ENCODE measurements at places on chromosomes 12 and 14. TPM values are rescaled to one million over a fixed set of nuclear protein-coding genes. Genes with fewer than 3 reads are reported as not detected.

A2M gene
- polyA plus RNA-seq, result 231 TPM

PPFIBP1 gene
- 28.1 TPM for polyA plus RNA-seq

OR4E2 gene
- not detected for polyA plus RNA-seq

ACOT2 gene
- 23.7 TPM for polyA plus RNA-seq

KRT2 gene
- polyA plus RNA-seq, result not detected

GRCh38 chr12:93663006-93663728 lies 14.0 kb upstream of the CRADD start:
- no peak for DNase-seq

- peak; percentile 44 for DNase-seq
These were observed 88.3 kb downstream of the RPS29 start for GRCh38 chr14:49497725-49498348.

DNA sequence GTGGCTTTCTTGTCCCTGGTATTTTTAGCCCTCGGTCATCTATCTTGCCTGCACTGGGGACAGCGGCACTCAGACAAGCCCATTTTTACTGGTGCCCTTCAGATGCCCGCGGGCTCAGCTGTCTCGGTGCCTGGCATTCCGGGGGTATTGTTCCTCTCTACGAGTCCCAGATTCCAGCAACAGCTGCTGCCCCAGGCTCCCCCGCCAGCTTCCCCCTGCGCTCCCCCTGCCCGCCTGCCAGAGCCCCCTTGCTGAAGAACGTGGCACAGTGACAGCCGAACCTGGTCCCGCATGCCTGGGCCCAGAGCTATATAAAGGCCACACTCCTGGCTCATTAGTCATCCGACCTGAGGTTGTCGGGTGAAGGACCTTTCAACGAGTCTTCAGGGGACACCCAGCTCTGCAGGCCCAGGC lies 10.9 kb upstream of the MYL2 start:
- DNase-seq, result no peak

- DNase-seq, result no peak
These were observed 247.8 kb downstream of the MSRB3 start for GRCh38 chr12:65526311-65526710.

- DNase-seq, result no peak
These were observed 80.2 kb downstream of the KIF26A start for GRCh38 chr14:104218361-104219180.

DNA sequence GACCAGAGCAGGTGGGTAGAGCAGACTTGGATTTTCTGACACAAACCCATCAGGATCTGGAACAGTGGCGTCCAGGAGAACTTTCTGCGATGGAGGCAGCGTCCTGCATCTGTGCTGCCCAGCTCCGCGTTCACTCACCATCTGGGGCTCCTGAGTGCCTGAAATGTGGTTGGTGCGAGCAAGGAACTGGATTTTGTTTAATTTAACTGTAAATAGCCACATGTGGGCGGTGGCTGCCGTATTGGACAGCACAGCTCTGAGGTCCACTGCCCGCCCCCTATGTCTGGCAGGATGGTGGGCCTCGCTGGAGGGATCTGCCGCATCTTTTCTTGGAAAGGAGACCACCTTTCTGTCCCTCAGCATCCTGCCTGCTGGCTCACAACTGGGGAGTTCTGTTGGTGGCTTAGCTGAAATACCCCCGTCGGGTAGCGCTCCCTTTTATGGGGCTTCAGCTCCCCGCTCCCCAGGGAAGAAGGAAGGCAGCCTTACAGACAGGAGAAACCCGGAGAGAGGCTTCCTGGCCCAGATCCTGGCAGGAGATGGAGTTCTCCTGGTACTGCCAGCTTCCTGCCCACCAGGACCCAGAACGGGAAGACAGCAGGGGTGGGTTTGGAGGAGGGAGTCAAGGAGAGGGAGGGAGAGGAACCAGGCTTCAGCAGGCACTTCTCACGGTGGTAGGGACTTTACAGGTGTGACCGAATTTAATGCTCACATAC lies 184.9 kb upstream of the PRMT8 start:
- DNase-seq, result no peak

DNA sequence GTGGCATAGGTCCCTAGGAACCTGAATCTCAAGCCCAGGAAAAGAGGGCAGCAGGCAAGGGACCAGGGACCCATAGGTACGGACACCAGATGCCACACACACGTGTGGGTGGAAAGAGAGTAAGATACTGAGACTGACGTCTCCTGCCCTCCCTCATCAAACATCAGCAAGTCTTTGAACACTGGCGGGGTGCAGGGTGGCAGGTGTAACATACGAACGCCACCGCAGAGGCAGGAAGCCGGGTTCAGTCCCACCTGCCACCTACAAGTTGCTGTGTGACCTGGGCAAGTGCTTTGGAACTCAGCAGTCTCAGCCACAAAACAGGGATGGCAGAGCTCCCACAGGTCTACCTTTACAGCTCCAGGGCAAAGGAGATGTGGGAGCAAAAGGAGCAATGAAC lies 11.1 kb downstream of the ACTN1 start:
- no peak for DNase-seq

DNA sequence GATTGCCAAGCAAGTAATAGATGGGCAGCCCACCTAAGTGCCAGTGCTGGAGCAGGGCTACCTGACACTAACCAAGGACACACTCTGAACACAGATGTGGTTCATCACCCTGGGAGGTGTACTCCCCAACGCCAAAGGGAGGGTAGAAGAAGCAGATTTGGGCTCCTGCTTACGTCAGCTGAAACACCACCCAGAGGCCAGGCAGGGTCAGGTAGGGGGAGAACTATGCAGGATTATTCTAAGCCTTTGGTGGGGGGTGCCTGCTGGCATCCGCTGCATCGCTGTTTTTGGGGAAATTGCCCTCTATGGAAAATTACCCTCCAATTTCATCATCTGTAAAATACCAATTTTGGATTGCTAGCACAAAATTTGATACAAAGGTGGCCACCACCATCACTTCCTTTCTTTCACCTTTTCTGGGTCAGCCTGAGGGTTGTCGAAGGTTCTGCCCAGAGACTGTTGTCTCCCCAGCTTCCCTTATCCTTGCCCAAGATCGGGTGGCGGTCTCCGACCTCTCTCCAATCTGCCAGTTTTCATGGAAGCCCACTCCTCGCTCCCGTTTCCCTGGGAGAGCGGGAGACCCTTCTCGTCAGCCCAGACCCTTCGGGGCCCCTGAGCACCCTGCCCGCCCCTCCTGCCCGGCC lies 535 bp downstream of the BIN2 start:
- DNase-seq, result no peak
